ENCODE measurements at places on chromosomes 12 and 14.

- no peak for DNase-seq
These were observed 127.6 kb downstream of the FOXN3 start for GRCh38 chr14:89289477-89289876.

DNA sequence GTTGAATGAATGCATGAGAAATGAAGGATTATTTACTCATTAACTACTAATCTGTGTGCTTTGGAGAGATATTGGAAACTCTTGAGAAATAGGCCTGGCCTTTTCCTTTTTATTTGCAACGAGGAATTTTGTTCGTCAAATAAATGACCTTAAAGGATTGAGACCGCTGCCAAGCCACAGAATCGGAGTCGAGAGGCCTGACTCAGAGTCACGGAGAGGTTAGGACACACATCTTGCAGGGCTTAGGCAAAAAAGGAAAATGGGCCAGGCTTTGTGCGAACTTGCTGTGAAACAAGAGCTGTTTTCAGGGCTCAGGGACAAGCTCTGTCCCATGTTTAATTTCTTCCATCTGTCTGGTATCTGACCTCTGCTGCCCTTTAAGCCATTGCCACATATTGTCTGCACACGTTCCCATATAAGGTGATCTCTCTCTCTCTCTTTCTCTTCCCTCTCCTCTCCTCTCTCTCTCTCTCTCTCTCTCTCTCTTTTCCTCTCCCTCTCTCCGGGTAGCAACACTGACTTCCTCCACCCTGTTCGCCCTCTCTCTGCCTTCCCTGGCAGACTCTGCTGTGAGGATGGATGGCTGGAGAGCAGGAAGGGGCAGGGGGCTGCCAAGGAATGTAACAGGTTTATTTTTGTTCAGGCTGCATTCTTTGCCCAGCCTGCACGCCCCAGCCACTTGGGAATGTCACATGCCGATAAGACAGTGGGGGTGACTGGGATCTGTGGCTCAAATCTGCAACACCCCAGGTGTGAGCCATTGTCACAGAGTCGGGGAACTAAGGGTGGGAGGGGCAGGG, 14.9 kb upstream of the IFT81 start:
- no peak for DNase-seq

DNA sequence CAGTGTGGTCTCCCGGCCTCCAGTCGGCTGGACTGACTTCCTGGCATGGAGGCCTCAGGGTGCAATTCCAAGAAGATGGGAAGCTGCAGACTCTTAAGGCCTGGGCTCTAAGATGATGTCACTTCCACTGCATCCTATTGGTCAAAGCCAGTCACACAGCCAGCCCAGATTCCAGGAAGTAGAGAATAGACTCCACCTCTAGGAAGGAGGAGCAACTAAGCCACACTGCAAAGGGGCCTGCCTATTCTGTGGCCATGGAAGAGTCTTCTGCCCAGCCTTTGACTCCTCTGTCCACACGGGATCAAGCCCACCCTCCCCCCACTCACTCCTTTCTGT, 103.9 kb upstream of the RFLNA start:
- no peak for DNase-seq

DNA sequence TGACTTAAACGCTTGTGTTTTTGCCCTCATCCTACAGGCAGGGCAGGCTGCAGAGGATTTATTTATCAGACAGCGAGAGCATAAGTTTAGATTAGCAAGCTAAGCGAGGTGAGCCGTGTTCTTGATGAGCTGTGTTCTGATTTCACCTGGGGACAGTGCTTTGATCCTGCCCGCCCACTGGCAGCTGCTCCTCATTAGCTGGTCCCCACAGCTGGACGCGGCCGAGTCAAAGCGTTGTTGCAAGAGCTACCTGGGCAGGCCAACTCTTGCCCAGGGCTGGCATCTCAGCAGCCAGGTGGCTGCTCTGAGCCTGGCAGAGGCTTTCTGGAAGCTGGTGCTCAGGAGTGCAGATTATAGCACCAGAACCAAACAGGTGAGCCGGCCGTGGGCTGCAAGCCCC, 46.8 kb upstream of the BEGAIN start:
- DNase-seq = no peak

DNA sequence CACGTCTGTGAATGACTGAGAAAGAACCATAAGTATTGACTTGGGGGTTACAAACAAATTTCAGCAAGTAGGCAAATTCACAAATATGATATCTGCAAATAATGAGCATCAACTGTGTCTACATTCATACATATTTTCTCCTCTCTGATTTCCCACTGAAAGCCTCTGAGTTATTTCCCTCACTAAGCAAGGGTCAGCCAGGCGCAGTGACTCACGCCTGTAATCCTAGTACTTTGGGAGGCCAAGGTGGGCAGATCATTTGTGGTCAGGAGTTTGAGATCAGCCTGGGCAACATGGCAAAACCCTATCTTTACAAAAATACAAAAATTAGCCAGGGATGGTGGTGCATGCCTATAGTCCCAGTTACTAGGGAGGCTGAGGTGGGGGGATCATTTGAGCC, 80.8 kb downstream of the SLC25A21 start:
- no peak for DNase-seq

- peak; percentile 91 for DNase-seq
These were observed 29.0 kb upstream of the MSI1 start for GRCh38 chr12:120397824-120398540.

GRCh38 chr12:85273381-85274314, 6.4 kb upstream of the ALX1 start:
- DNase-seq = peak; percentile 39

- DNase-seq = no peak
These were observed 39.9 kb downstream of the MMAB start for GRCh38 chr12:109533487-109533740.

DNA sequence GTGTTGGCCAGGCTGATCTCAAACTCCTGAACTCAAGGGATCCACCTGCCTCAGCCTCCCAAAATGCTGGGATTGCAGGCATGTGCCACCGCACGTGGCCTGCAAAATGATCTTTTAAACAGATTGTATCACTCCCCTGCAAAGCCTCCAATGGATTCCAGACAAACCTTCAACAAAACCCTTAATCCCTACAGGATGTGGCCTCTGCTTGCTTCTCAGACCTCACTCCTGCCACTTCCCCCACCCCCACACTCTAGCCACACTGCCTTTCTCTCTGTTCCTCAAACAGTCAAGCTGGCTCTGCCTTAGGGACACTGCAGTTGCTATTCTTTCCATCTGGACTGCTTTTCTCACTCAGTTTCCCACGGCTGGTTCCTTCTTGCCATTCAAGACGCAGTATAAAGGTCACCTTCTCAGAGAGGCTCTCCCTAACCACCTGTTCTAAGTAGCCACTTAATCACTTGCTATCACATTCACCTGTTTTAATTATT, 47.3 kb upstream of the TMED10 start:
- peak; percentile 49 for DNase-seq

DNA sequence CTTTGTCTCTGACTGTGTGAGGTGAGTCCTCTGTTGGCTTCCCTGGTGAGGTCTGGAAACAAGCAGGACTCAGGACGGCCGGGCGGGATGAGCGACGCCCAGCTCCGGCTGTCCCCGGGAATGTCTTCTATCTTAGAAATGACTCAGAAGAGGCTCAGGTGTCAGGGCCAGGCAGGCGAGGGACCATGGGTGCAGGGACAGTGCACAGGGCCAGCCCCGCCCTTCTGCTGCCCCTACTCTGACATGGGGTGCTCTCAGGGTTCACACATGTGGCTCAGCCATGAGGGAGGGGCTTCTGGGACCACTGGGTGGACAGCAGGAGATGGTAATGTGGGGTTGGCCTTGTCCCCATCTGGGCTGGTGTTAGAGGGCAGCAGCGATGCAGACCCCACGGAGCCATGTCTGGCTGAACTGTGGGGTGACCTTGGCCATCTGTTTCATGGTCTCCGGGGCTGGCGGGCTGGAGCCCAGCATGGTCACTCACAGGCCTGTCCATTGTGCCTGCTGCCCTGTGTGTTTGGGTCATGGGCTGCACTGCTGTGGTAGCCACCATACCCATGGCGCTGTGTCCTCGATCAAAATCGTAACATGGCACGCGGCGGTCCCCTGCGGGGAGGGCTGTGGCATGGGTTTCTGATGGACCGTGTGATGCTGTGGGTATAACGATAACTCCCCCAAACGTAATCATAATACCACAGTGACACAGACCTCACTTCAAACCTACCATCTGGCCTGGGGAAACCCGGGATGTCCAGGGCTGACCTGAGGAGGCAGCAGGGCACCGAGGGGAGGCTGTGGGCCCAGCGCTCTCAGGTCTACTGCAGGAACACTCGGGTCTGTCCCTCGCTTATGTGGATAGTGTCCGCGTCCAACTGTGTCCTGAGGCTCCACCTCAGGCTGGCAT, 368.8 kb downstream of the TMEM121 start:
- no peak for DNase-seq

GRCh38 chr12:69981881-69982475, 157.0 kb downstream of the MYRFL start:
- no peak for DNase-seq

- peak; percentile 58 for DNase-seq
These were observed 192.4 kb upstream of the SLC16A7 start for GRCh38 chr12:59403259-59403932.

- no peak for DNase-seq
These were observed 37.1 kb upstream of the PLXNC1 start for GRCh38 chr12:94111302-94111701.
